ENCODE measurements at places on chromosomes 4 and X. TPM values are rescaled to one million over a fixed set of nuclear protein-coding genes. Genes with fewer than 3 reads are reported as not detected.

The TASL gene
- total RNA-seq, result 1.1 TPM

The SPINK2 gene
- not detected for total RNA-seq

The TLR2 gene
- 7.7 TPM for total RNA-seq

The CCDC120 gene
- 16.7 TPM for total RNA-seq

The ATP1B4 gene
- not detected for total RNA-seq

The MSANTD1 gene
- 1.3 TPM for total RNA-seq

The WAS gene
- total RNA-seq, result 8.6 TPM

The ADGRL3 gene
- 10.8 TPM for total RNA-seq

The P2RY10 gene
- total RNA-seq, result 2.5 TPM

The TMEM255A gene
- total RNA-seq, result 0.87 TPM

The NHSL2 gene
- total RNA-seq, result 1.2 TPM

The IBSP gene
- total RNA-seq, result not detected

The RNF150 gene
- total RNA-seq, result 88.8 TPM

The HPGDS gene
- total RNA-seq, result 1.8 TPM

The SLC49A3 gene
- total RNA-seq, result 9.9 TPM

The MAGEA6 gene
- not detected for total RNA-seq

The SPANXN3 gene
- total RNA-seq, result not detected

The C4orf36 gene
- total RNA-seq, result 0.67 TPM

The SASH3 gene
- total RNA-seq, result 6.1 TPM

The XAGE1B gene
- not detected for total RNA-seq

The CCDC149 gene
- total RNA-seq, result 14.2 TPM

The TMPRSS11B gene
- not detected for total RNA-seq

The F8A2 gene
- not detected for total RNA-seq

The ZMAT1 gene
- 3.6 TPM for total RNA-seq

The LANCL3 gene
- total RNA-seq, result 4.3 TPM

The ARX gene
- total RNA-seq, result 0.13 TPM
